ENCODE measurements at places on chromosomes 12 and 14. TPM values are rescaled to one million over a fixed set of nuclear protein-coding genes. Genes with fewer than 3 reads are reported as not detected.

GZMB gene
- total RNA-seq: 18.8 TPM

CLEC12A gene
- 0.58 TPM for total RNA-seq

FBLN5 gene
- total RNA-seq: 129 TPM

EXOC3L4 gene
- not detected for total RNA-seq

CLEC1B gene
- total RNA-seq: not detected

STAC3 gene
- 0.47 TPM for total RNA-seq

FITM1 gene
- 97.2 TPM for total RNA-seq

MYO1H gene
- not detected for total RNA-seq

TCL1B gene
- not detected for total RNA-seq

NRL gene
- 1.5 TPM for total RNA-seq

PPM1H gene
- 5.8 TPM for total RNA-seq

Measured in heart left ventricle (tissue), 16 donors.